ENCODE measurements at places on chromosomes 4 and X. TPM values are rescaled to one million over a fixed set of nuclear protein-coding genes. Genes with fewer than 3 reads are reported as not detected.
A peak's percentile ranks its signal among the peaks of the same experiment; 100 is the strongest.

GRCh38 chrX:107467271-107467670 is 17.8 kb downstream of the FRMPD3 start:
- no peak for DNase-seq

- no peak for DNase-seq
Observed at GRCh38 chr4:20443015-20443805, 191.5 kb downstream of the SLIT2 start.

- DNase-seq, result peak; percentile 39
Observed at GRCh38 chr4:141155586-141155985, 22.3 kb upstream of the RNF150 start.

- no peak for DNase-seq
Observed at GRCh38 chr4:74944354-74944793, 11.5 kb downstream of the PARM1 start.

- DNase-seq, result no peak
Observed at GRCh38 chrX:150771116-150771515, 77.9 kb downstream of the MTMR1 start.

GRCh38 chrX:107678957-107679740 is 50.8 kb downstream of the PRPS1 start:
- DNase-seq, result peak; percentile 69

GRCh38 chr4:8164194-8164565 is 5.6 kb upstream of the ABLIM2 start:
- DNase-seq, result no peak

The MAGEA11 gene
- not detected for total RNA-seq

- DNase-seq, result no peak
Observed at GRCh38 chr4:2817701-2818350, 24.9 kb downstream of the SH3BP2 start.

DNA sequence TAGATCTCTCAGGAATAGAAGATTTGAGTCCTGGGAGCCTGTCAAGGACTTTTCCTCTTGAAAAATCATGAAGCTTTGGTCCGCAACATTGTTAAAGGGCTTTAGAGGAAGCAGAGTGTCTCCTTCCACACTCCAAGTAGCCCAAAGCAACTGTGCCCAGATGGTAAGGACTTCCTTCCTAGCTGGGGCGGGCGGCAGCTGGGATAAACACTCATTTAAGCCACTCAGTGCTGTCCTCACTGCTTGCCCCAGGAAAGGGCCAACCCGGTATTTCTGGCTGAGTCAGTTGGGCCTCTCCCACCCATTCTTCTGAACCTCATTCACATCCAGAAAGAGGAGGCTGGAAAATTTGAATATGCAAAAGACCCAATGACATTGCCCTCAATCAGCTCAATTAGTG is 144.3 kb downstream of the CHIC2 start:
- DNase-seq, result no peak

The TBC1D1 gene
- total RNA-seq, result 59.9 TPM

The FANCB gene
- 12.7 TPM for total RNA-seq

GRCh38 chrX:102930990-102931756 is 5.9 kb upstream of the RAB40AL start:
- DNase-seq, result no peak

The JAKMIP1 gene
- not detected for total RNA-seq

The TMEM271 gene
- total RNA-seq, result not detected

DNA sequence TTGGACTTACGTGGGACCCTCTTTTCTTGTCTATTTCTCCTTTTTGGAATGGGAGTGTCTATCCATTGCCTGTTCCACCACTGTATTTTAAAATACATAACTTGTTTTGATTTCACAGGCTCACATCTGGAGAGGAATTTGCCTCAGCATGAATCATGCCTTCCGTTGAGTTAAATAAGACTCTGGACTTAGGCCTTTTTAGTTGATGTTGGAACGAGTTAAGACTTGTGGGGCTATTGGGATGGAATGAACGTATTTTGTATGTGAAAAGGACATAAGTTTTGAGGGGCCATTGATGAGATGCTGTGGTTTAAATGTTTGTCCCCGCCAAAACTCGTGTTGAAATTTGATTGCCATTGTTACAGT is 66.2 kb downstream of the BEX3 start:
- peak; percentile 80 for DNase-seq

DNA sequence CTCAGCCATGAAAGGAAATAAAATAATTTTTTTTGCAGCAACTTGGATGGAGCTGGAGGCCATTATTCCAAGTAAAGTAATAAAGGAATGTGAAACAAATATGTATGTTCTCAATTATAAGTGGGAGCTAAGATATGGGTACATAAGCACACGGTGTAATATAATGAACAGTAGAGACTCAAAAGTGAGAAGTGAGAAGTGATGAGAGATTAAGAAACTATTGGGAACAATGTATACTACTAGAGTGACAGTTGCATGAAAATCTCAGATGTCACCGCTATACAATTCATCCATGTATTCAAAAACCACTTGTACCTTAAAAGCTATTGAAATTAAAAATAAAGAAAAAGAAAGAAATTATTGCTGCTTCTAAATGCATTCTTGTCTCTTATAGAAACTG is 182.9 kb upstream of the TACR3 start:
- DNase-seq, result no peak

All from fibroblast of the aortic adventitia (primary cell).